ENCODE measurements at places on chromosomes 4 and X.

DNA sequence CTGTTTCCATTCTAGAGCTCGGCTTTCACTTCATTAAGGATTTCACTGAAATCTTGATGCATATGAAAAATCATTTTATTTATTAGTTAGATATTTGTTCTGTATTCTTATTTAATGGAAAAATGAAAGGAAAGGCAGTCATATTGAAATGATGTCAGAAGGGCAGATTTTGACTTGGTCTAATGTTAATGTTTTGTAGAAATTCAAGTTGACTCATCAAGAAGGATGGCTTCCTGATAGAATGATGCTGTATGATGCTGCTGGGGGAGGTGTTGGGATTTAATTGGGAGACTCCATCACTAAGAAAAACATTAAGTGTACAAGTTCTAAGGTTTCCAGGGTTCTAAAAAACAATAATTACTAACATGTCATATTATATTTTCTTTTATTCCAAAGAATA lies 204.8 kb downstream of the PDGFC start:
- no peak for DNase-seq

GRCh38 chr4:79177388-79177787 lies 148.5 kb downstream of the NAA11 start:
- no peak for DNase-seq

- no peak for DNase-seq
Measured at GRCh38 chr4:105896461-105896942, 1.2 kb downstream of the NPNT start.

- DNase-seq = no peak
Measured at GRCh38 chrX:23890933-23891332, 16.8 kb downstream of the APOO start.

DNA sequence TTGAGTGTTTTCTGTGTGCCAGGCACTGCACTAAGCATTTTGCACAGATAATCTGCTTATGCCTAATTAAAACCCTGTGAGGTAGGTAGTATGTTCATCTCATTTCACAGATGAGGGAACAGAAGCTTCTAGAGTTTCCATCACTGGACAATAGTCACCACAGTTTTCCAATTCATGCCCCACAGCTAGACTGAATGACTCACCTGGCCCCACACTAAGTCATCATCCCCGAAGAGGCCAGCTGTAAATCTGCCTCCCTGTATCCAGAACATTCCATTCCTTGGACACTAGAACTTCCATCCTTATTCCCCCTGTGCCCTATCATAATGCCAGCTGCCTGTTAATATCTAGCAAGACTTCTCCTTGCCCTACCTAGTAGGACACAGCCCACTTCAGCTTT lies 40.9 kb upstream of the NYX start:
- no peak for DNase-seq

DNA sequence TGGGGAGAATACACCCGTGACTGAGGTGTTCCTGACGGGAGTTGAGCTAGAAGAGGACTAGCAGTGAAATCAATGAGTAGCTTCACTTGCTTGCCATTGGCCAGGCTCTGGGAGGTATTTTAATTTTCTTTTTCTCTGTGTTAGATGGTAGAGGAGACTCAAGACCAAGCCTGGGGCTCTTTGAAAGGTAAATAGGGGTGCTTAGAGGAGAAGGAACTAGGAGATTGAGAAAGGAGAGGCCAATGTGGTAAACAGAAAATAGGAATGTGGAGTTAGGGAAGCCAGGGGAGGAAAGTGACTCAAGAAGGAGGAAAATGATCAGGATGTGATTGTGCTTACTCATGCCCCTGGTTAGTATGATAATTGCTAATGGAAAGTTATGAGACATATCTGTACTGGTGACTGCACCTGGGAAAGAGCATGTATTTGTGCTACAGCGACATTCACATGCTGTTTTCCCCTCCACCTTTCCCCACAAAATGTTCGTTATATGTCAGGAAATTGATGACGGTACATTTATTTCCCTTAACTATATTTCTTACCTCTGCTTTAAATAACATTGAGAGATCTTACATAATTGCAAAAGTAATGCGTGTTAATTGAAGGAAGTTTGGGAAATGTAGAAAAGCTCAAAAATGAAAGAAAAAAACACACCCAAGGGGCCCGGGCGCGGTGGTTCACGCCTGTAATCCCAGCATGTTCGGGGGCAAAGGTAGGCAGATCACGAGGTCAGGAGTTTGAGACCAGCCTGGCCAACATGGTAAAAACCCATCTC lies 16.9 kb upstream of the LRBA start:
- no peak for DNase-seq

DNA sequence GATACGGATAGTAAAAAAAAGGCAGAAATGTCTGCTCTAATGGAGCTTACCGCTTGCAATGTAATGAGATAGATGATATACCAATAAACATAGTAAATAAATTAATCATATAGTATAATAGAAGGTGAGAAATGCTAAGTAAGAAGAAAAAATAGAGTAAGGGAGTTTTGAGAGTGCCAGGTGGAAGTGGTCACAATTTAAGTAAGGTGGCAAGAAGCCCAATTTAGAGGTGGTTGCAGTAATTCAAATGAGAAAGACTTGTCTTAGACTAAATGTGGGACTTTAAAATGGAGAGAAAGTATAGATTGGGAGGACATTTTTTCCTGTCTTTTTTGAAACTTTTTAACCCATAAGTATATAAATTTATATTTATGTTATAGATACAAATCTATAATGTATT lies 26.0 kb downstream of the TBC1D19 start:
- DNase-seq = no peak

DNA sequence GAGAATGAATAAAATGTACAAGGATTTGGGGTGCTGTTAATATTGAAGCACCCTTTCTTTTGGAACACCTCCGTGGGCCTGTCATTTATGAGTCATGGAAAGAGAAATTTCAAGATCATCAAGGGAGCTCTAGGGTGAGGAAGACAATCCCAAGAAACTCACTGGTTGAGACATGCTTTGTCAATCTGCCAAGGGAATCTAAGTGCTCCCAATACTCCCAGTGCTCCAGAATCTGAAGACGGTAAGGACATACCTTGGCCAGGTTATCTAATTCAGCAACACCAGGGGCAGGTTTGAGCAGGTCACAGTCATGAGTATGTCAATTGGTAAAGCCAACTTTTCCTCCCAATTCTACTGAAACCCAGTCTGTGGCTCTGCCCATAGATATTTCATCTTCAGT lies 556.4 kb upstream of the CPEB2 start:
- no peak for DNase-seq

DNA sequence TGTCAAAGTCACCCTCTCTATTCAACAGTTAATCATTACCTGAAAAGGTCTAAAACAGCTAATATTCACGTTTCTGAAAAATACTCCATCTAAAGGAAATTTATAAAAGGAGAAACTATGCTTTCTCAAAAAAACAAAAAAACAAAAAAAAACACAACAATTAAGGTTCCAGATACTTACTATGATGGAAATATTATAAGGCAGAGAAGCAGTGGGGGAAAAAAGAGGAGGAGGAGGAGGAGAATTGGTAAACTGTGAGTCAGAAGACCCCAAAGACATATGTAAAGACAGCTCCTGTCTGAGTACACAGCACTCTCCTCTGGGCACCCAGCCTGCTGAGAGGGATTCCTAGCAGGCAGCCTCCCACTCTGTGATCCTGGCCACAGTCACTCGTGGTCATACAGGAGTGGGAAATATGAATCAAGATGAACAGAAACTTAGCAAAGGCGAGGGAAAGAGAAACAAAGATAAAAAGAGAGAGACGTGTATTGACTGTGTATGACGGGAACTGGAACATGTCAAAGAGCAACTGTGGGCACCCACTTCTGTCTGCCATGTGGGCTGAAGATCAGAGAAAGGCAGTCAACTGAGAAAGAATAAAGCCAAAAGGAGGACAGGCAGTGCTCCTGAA lies 12.5 kb downstream of the KLHL15 start:
- DNase-seq = no peak

DNA sequence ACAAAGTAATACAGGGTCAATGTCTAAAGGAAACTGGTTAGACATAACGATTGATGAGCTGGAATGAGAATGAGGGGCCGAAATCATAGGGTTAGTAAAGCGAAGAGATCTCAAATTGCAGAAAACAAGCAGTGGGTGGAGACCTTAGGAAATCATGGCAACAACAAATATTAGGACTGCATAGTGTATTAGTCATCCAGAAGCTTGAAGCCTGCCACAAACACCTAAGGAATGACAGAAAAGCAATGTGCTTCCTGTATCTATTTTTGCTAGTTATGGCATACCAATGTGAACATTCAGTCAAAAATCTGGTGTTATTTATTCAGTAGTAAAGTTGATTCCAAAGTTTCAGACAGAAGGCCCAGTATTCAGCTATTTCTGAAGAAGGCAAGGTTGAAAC lies 410.9 kb upstream of the CT83 start:
- DNase-seq = no peak

GRCh38 chrX:120290107-120290506 lies 21.2 kb downstream of the TMEM255A start:
- DNase-seq = no peak

DNA sequence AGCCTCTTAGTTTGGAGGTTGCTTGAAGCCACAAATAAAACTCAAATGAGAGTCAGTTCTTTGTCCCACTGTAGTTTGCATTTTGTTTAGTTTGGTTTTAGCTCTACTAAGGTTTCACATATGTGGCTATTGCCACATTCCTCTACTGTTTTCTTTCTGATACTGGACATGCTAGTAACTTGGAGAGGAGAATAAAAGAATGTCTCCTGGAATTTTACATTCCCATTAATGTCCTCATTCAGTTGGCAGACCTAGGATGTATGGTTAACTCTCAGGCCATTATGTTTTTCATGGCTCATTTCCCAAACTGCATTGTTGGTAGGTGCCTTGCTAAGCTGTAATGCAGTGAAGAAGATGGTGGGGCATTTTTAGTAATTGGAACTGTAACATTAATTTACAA lies 29.9 kb downstream of the UPRT start:
- DNase-seq = no peak

DNA sequence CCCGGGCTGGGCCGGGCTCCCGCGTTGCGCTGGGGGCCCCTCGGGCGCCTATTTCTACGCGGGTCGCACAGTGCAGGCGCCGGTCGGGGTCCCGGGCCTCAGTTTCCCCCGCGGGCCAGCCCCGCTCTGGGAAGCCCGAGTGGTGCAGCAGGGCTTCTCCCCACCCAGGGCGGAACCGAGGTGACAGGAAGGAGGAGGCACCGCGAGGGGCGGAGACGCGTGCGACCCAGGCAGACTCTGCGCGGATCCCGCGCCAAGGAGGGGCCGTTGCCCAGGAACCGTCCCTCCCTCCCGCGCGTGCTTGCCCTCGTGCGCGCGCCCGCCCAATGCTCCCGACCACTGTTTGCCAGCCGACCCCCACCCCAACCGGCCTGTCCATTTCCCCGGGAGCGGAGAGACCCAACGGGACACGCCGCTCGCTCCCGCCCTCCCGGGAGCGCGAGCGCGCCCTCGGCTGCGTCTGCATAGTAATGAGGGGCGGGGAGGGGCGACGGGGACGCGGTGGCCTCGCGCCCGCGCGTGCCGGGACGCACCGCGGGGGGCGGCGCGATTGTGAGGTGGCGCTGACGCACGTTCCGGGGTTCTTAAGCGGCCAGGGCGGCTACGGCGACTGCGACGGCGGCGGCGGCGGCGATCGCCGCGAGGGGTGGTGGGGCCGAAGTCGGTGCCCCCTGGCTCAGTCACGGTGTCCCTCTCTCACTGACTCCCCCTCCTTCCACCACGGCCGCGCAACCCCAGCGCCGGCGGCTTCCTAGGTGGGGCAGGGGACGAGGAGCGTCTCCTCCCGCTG lies at the start of gene CPEB2:
TSS of gene CPEB2 (plus strand) at position 613 of the 790 bp plus-strand sequence. CDS start 193 bp downstream, outside the sequence.
- DNase-seq = peak; percentile 98

- no peak for DNase-seq
Measured at GRCh38 chrX:115400960-115401359, 111.4 kb downstream of the LUZP4 start.
